ENCODE measurements at places on chromosomes 3 and 15.

GRCh38 chr3:63980019-63980418, 43.3 kb downstream of the PSMD6 start:
- no peak for DNase-seq

GRCh38 chr15:80495401-80495942, 91.3 kb downstream of the ARNT2 start:
- DNase-seq = no peak

- DNase-seq = no peak
Measured at GRCh38 chr3:110667216-110667615, 404.4 kb upstream of the NECTIN3 start.

DNA sequence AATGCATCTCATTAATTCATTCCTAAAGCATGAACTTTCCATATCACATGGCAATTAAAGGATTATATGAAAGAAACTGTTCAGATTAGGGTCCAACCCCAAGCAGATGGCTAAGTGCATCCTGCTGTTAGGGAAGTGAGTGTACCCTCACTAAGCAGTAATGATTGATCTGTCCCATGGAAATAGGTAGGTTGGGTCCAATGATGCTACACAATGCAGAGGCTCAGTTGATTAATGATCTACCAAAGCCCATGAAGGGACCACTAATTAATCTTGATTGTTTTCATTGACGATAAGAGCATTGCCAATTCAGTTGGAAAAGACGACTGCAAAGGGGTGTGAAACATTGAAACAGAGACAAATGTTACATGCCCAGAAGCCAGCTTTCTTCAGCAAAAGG, 194.5 kb upstream of the LRTM1 start:
- DNase-seq = no peak

DNA sequence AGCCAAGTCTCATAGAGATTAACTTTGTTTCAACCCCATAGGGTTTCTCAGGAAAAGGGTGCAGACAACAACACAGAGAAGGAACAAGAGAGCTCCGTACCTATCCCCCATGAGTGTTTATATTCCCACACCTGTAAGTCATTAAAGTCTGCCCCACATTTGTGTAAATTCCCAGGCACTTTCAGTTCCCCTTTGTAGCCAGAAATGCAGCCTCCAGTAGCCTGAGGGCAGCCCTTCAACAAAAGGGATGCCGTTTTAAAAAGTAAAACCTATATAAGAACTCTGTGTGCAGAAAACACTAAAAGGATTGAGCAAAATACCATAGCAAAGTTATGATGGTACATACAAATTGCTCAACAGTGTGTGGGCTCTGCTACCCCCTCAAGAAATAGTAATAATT, 59.7 kb upstream of the TMEM108 start:
- DNase-seq = no peak

GRCh38 chr3:134544316-134544715, 58.5 kb downstream of the CEP63 start:
- DNase-seq = no peak

GRCh38 chr15:93027413-93027812, 61.6 kb downstream of the RGMA start:
- DNase-seq = no peak

- no peak for DNase-seq
Measured at GRCh38 chr3:101862416-101863165, 13.3 kb downstream of the NFKBIZ start.

GRCh38 chr3:12904951-12905315, 63.6 kb upstream of the RPL32 start:
- DNase-seq = no peak

- DNase-seq = peak; percentile 91
Measured at GRCh38 chr3:149382101-149382467, 4.6 kb upstream of the TM4SF1 start.

DNA sequence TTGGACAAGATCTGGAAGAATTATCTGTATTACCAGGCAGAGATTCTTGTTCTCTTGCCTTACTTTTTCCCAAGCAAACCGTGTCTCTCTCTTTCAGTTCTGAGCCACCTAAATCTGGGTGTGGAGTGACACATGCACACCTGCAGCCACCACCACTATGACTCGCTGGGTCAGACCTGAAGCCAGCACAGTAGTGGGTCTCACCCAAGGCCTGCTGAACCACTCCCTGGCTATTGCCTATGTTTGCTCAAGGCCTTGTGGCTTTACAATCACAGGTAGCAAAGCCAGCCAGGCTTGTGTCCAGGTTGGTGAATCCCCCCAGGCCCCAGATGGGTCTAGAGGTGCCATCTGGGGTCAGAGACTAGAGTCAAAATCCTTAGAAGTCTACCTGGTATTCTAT, 28.7 kb upstream of the COPB2 start:
- no peak for DNase-seq

DNA sequence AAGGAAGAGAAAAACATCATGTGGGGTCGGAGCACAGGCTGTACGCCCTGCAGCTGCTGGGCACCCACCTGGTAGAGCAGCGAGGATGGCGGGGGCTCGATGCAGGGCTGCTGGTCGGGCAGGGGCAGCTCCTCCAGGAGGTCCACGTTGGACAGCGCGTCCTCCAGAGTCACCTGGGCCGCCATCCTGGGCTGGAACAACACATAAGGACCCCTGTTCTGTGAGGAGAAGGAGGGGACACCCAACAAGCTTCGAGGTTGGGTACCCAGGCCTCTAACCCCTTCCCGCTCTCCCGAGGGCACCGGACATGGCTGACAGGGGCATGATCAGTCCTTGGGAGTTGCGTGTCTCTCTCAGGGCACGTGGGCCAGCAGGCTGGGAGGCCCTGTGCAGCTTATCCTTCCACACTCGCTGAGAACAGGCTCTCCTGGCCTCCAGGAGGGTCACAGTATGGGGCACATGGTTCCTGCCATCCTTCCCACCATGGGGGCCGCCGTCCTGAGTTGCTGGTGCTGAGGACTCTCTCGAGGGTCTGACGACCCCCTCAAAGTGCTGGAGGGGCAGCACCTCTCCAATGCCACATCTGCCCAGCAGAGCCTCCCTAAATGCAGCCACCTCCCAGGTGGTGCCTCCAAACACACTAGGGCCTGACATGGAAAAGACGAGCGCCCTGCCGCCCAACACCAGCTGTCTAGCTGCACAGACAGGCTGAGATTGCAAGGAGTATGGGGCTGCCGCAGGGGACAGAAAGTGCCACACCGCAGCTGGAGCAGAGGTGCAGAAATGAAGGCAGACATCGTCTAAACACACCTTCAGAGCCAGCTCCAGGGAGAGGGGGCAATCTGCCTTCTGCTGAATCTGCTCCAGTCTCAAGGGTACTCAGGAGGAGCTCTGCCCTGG, 32.8 kb downstream of the CYFIP1 start:
- DNase-seq = no peak

DNA sequence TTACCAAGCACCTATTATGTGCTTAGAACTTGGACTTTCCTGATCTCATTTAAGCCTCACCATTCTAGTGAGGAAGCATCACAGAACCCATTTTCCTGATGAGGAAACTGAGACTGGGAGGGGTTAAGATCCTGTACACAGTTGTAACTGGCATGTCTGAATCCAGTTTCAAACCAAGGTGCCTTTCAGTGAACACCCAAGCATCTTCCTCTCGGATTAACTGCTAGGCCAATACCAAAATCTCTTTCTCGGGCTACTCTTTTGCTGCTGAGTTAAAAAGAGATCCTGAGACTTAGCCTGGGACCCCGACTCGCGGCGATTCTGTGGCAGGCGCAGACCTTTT, 578 bp upstream of the CEMIP start:
- DNase-seq = no peak
